ENCODE measurements at places on chromosomes 11 and 22.

GRCh38 chr11:35413598-35413997 lies 5.8 kb downstream of the SLC1A2 start:
- no peak for DNase-seq

- no peak for DNase-seq
Measured at GRCh38 chr11:56706486-56706885, 7.6 kb downstream of the OR9G1 start.

GRCh38 chr11:76194872-76195668 lies 11.2 kb downstream of the WNT11 start:
- no peak for DNase-seq

DNA sequence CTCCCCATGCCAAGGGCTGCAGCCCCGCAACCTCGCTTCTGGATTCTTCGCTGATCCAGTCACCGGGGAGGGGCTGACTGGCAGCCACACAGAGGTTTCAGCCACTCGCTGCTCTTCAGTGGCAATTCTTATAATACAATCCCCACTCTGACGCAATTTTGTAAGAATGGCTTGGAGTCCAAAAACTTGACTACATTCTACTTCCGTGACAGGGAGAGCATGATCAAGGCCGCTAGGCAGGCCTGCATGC lies 14.9 kb downstream of the PPM1F start:
- DNase-seq: no peak

- DNase-seq: no peak
Measured at GRCh38 chr11:113278925-113279324, 35.5 kb upstream of the TTC12 start.

DNA sequence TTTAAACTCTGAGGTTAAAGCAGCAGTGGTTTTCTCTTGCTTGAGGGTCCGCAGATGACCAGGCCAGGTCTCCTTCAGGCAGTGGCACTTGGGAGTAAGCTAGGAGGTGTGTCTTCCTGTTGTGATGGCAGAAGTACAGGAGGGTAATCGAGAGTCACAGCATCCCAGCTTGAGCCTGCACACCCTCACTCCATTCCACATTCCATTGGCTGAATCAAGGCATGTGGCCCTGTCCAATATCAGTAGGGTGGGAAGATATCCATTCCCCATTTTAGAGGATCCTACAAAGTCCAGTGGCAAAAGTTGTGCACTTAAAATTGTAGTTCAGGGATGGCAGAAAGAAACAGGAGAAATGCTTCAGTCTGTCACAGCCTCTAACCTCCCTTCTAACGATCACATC lies 23.3 kb downstream of the OSBP2 start:
- no peak for DNase-seq

GRCh38 chr11:121235057-121235456 lies 57.5 kb upstream of the SC5D start:
- DNase-seq: no peak

DNA sequence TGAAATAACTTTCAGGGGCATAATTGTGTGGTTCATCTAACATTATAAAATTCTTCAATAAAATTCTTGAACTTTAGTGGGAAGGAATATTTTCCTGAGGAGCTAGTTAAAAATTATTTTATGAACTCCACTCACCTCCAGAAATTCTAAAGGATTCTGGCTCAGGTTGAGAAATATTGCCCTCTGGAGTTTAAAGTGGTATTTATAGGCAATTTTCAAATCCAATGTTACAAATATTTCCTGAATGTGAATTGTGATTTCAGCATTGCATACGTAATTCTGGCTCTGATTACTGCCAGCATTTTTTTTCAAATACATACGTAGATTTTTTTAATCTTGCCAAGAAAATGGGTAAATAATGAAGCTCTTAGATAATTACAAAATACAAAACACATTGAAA lies 598.2 kb upstream of the ANO3 start:
- no peak for DNase-seq

DNA sequence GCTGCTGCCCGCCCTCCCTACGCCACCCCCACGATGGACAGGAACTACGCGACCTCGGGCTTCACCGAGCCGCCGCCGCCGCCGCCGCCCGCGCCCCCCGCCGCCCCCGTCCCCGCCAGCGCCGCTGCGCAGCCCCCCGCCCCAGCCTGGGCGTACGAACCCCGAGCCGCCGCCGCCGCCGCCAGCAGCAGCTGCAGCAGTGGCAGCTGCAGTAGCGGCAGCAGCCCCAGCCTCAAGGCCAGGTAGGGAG lies 407 bp downstream of the QSER1 start:
- no peak for DNase-seq
